ENCODE measurements at places on chromosomes 7 and 10.
A peak's percentile ranks its signal among the peaks of the same experiment; 100 is the strongest.

DNA sequence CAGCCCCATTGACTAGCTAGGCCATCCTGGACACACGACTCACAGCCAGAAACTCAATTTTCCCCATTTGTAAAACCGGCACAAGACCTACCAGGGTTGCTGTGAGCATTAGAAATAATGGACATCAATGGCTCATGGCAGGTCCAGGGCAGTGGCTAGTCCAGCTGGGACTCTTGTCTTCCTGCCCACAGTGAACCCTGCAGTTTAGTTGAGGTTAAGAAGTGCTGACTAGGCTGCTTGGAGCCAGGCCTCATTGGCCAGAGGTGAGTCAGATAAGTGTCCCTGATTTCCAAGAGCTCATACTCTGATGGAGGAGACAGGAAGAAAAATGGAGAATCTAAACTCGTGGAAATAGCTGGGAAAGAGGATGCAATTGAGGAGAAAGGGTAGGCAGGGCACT is 123.4 kb upstream of the ZNF92 start:
- DNase-seq = no peak

- DNase-seq = no peak
These were observed 273.0 kb downstream of the ZMYND11 start for GRCh38 chr10:408236-408635.

GRCh38 chr7:4931943-4932342 is 27.0 kb downstream of the MMD2 start:
- no peak for DNase-seq

GRCh38 chr10:122207163-122207562 is 63.9 kb upstream of the BTBD16 start:
- DNase-seq = no peak

- DNase-seq = no peak
These were observed 7.8 kb upstream of the LFNG start for GRCh38 chr7:2511769-2512168.

- DNase-seq = no peak
These were observed 97.2 kb downstream of the RALA start for GRCh38 chr7:39720586-39720985.

GRCh38 chr10:10730471-10731043 is 287.1 kb upstream of the CELF2 start:
- no peak for DNase-seq

- no peak for DNase-seq
These were observed 44.4 kb downstream of the CCDC3 start for GRCh38 chr10:12957081-12957480.

DNA sequence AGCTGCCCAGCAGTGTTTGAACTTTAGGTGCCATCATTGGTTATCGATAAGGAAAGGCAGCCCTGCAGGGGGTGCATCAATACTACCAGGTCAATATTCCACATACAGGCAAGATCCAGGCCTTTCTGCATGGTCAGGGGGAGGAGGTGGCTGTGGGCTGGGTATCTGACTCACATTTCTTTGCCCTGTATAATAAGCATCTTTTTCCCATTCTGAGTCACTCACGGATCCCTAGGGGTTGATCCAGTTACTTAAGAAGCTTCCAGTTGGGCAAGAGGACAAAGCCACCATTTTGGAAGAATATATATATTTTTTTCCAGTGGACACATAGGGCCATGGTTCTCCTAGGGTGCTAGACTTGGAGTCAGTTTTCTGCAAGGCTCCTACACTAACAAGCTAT is 114.2 kb upstream of the HABP2 start:
- DNase-seq = no peak

- DNase-seq = no peak
These were observed 52.6 kb downstream of the TRRAP start for GRCh38 chr7:98930921-98931320.

GRCh38 chr10:111116211-111116610 is 39.4 kb downstream of the ADRA2A start:
- no peak for DNase-seq

GRCh38 chr7:141433698-141434097 is 117.5 kb upstream of the AGK start:
- DNase-seq = no peak

GRCh38 chr10:116112232-116113231 is 160.5 kb downstream of the GFRA1 start:
- DNase-seq = no peak

DNA sequence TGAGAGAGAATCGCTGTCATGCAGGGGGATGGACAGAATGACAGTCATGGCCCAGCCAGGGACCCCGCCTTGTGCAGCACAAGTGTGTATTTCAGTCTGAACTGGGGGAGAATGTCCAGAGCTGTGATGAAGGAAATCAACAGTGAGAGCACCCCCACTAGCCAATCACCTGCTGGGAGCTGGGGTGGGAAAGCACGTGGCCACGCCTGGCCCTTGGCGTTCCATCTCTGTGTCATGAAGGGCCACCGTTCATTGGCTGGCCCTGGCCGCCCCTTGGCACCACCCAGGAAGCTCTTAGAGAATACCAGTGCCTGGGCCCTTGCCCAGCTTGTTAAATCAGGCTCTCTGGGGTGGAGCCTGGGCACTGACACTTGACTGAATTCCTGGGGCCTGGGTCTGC is 22.8 kb downstream of the GRID1 start:
- DNase-seq = no peak

DNA sequence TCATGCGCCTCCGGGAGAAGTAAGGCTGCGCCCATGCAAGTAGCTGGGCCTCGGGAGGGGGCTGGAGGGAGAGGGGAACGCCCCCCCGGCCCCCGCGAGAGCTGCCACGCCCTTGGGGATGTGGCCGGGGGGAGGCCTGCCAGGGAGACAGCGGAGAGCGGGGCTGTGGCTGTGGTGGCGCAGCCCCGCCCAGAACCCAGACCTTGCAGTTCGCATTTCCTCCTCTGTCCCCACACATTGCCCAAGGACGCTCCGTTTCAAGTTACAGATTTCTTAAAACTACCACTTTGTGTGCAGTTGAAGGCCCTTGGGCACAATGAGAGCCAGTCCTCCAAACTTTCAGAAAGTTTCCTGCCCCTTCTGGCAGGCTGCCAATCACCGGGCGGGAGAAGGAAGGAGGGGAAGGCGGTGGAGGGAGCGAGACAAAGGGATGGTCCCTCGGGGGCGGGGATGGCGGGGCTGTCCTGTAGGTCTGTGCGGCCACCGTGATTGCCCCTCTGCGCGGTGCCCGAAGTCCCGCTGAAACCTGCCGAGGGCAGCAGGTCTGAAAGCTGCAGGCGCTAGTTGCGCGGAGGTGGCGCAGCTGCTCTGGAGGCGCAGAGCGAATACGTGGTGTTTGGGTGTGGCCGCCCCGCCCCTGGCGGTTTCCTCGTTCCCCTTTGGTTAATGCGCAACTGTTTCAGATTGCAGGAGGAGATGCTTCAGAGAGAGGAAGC is 2.1 kb downstream of the VIM start:
- peak; percentile 92 for DNase-seq

- DNase-seq = no peak
These were observed 11.9 kb upstream of the GTPBP4 start for GRCh38 chr10:976316-976715.
